Stimulated activated CD4-positive, alpha-beta T cell treated with anti-CD3 and anti-CD28 coated beads, Interleukin-12 subunit alpha, Interleukin-12 subunit beta, amount 100 ng/mL, for 4 hours (primary cell): ENCODE measurements at places on chromosomes 12 and 14.

DNA sequence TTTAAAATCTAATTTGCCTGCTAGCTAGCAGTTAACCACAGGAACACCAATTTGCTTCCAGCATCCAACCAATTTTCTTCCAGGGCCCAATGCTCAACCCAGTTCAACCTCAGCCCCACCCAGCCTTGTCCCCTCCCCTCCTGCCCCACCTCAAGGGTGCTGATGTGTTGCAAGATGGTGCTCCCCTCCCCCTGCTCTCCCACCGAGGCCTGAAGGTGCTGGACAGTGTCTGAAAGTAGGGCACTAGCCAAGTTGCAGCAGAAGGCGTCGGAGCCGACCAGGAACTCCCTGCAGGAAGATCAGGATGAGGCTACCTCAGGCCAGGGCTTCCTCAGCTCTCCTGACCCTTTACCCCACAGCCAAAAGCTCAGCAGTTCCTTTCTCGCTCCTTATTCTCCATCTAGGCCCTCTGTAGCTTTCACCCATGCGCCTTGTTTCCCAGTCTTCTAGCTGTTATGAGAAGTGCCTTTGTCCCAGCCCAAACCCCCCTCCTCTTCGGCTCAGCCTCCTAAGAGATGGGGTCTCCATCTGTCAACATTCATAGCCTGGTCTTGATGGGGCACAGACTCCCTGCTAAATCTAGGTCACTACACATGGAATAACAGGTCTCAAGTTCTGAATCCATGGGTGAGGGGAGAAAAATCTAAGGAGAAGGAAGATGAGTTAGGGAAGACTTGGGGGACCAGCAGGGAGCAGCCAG lies 3.6 kb downstream of the STAT6 start:
- no peak for DNase-seq

GRCh38 chr14:72745546-72745945 lies 148.4 kb downstream of the DPF3 start:
- DNase-seq, result no peak

GRCh38 chr12:54719691-54720090 lies 71.5 kb upstream of the DCD start:
- no peak for DNase-seq

DNA sequence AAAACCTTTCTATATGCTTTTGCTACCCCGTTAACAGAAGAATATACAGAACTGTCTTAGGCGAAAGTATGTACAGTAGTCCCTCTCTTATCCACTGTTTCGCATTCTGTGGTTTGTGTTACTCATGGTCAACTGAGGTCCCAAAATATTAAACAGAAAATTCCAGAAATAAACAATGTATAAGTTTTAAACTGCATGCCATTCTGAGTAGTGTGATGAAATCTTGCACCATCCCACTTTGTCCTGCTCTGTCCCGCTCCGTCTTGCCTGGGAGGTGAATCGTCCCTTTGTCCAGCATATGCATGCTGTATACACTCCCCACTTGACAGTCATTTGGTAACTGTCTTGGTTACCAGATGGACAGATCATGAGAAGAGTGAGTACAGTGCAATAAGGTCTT lies 70.1 kb upstream of the STRN3 start:
- no peak for DNase-seq

- peak; percentile 22 for DNase-seq
Observed at GRCh38 chr14:102805371-102805891, 28.2 kb downstream of the TRAF3 start.

GRCh38 chr12:209246-209645 lies 4.7 kb downstream of the SLC6A12 start:
- DNase-seq, result no peak

GRCh38 chr14:54138024-54138353 lies 181.4 kb upstream of the BMP4 start:
- no peak for DNase-seq

- no peak for DNase-seq
Observed at GRCh38 chr14:68380329-68380741, 412.5 kb downstream of the ZFP36L1 start.

DNA sequence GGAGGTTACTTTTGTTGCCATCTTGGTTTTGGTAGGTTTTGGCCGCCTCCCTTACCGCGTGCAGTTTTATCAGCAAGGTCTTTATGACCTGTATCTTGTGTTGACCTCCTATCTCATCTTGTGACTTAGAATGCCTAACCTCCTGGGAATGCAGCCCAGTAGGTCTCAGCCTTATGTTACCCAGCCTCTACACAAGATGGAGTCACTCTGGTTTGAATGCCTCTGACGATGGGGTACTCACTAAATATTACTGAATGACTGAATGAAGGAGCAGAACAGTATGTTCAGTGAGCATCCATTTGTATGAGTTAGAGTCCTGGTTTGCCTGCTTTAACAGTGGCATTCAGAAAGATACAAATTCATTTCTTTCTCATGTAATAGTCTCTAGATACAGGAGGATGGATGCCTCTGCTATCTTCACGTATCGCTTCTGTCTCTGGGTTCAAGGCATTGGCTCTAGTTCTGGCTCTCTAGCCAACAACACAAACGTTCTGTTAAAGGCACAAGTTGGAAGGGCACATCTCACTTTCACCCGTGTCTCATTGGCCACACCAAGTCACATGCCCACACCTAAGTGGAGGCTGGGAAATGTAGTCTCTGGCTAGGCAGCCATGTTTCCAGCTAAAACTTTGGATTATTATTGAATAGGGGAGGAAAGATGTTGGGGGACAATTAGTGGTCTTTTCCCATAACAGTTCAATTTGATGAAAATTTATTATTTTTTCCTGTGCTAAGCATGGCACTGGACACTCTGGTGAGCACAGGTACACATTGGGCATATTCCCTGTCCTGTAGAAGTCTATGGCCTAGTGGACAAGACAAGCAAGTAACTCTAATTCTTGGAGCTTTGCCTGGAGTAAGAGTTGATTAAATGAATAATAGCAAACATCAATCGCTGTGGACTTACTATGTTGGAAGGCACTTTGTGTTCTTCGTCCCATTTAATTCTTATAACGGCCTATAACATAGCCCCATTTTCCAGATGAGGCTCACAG lies 75.2 kb upstream of the RPH3A start:
- no peak for DNase-seq

- no peak for DNase-seq
Observed at GRCh38 chr12:95085612-95086011, 12.2 kb upstream of the NR2C1 start.

DNA sequence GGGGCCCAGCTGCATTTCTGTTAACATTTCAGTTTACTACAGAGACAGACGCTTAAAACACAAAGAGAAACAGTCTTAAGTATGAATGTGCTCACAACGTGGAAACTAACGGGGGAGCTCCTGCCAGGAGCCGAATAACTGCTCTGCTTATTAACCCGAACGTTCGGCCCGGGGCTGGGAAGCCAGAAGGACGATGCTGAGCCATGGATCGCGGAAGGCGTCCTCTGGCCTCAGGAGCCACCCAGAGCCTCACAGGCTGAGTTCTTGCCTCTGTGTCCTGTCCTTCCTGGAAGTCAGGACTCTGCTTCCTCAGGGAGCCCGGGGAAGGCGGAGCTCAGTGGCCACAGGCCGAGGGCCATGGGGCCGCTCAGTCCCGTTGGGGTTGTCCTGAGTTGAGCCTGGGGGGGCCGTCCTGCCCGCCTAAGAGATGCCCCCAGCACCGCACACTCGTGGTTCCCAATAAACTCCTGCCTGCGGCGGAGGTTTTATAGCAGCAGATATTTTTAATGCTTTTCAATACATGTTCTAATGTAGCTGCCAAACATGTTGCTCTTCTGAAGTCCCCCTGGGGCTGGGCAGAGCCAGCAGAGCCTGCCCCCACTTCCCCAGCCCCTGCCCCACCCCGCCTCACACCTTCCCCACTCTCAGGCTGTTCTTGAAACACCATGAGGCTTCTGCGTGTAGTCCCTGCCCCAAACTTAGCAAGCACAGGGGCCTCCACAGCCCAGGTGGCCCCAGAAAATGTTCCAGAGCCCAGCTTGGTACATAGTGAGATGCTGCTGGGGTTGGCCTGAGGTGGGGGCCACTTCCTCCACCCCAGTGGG lies 3.4 kb upstream of the TEX22 start:
- no peak for DNase-seq

DNA sequence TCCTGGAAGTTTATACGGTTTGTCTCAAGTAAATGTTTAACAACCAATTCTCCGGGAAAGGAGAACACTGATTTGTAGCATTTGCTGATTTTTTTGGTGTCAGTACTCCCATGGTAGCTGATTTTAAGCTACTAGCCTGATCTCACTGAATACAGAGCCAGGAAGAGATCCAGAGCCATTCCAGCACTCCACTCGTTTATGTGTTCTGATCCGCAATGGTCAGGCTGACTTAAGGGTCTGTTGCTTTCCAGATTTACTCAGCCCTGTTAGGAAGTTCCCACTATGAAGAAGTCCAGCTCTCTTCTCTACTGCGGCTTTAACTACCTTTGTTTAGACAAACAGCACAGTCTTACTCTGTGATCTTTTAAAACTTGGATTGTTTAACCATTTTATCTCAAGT lies 38.0 kb upstream of the NID2 start:
- no peak for DNase-seq

DNA sequence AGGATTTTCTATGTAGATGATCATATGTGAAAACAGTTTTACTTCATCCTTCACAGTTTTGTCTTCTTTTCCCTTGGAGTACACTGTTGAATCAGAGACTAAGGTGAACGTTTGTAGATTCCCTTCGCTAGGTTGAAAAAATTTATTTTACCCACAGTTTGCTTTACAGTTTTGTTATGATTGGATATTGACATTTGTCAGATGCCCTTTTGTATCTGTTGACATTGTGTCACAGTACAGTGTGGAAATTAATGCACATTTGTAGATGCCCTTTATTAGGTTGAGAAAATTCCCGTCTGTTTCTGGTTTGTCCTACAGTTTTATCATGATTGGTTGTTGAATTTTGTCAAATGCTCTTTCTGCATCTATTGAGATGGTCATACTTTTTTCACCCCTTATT lies 13.3 kb downstream of the G2E3 start:
- no peak for DNase-seq

DNA sequence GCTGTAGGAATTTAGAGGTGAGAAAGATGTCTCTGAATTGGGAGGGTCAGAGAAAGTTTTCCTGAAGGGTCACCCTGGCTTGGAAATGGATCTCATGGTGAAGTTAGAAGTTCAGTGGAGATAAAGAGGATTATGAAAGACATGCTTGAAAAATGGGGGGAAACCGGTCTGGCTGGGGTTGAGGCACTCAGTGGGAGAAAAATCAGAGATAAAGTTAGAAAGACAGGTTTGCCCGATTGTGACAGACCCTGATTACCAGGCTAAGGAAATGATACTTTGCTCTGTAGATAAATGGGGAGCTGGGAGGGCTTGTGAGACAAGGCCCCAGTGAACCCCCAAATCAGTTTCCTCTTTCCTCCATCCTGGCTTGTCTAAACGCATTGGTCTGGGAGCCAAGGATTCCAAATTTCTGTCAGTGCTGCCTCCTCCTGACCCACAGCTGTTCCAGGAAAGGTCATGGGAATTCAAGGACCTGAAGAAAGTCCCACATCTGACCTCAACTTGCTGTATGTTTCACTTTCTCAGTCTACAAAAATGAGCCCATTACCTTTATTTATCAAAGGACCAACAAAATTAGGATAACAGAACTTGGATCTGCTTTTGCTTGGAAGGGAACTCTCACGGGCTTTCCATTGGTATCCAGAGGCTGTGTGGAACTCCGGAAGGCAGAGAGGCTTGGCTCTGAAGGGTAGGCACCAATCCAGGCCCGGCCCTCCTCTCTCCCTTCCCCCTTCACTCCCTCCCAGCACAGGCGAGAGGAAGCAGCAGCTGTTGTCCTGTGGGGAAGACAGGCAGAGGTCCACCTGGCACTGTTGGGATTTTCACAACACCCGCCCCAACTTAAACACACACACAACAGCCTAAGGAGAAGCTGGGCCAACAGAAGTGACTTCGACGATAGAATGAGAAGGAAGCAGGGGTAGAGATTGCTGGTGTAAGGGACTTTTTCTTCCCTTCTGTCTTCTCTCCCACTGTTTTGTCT lies 3.4 kb upstream of the RNASE7 start:
- no peak for DNase-seq

- no peak for DNase-seq
Observed at GRCh38 chr12:19639781-19640415, 200.6 kb downstream of the AEBP2 start.

- DNase-seq, result no peak
Observed at GRCh38 chr12:69023840-69024239, 90.9 kb upstream of the CPM start.

DNA sequence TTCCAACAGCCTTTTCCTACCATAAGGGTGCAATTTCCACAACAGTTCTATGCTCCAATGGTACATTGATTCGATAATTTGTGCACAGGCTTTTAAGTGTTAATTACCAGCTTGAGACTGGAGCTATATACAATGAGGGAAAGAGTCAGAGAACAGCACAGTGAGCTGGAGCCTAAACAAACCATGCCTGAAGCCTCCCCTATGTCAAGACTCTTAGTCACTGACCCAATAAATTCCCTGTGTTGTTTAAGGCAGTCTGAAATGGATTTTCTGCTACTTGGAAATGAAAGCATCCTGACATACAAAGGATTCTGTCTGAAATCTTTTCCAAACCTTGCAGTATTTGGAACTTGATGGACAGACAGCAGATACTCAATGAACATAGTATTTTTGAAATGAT lies 149.0 kb downstream of the EFCAB11 start:
- no peak for DNase-seq

DNA sequence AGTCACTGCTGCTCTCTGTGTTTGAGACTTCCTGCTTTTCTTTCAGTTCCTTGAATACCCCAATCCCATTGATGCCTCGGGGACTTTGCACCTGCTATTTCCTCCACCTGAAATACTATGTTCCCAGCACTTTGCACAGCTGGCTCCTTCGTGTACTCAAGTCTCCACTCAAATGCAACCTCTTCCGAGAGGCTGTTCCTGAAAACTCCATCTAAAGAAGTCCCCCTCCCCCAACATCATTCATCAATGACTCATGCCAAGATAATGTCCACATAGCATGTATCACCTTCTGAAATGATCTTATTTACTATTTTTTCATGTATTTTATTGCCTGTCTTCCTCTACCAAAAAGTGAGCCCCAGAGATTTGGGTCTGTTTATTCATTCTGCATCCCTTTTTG lies 48.6 kb downstream of the HSPB8 start:
- no peak for DNase-seq

GRCh38 chr14:95614349-95614748 lies 71.9 kb upstream of the TCL1B start:
- DNase-seq, result no peak

GRCh38 chr14:54197369-54197768 lies 199.4 kb upstream of the CDKN3 start:
- DNase-seq, result no peak

GRCh38 chr12:14910090-14910915 lies 24.6 kb upstream of the MGP start:
- DNase-seq, result no peak

- no peak for DNase-seq
Observed at GRCh38 chr14:92241966-92242595, 80.9 kb upstream of the SLC24A4 start.

- no peak for DNase-seq
Observed at GRCh38 chr14:92959189-92959531, 36.2 kb downstream of the CHGA start.

GRCh38 chr12:109112720-109113465 lies 3.5 kb upstream of the ACACB start:
- no peak for DNase-seq
